Activated T-cell treated with anti-CD3 and anti-CD28 coated beads, Interleukin-2, amount 50 U/mL, for 24 hours (primary cell): ENCODE measurements at places on chromosomes 2 and 18.

GRCh38 chr2:133606616-133607015 lies 38.4 kb upstream of the NCKAP5 start:
- no peak for DNase-seq

- no peak for DNase-seq
These were observed 197.5 kb downstream of the ZEB2 start for GRCh38 chr2:144322379-144322778.

DNA sequence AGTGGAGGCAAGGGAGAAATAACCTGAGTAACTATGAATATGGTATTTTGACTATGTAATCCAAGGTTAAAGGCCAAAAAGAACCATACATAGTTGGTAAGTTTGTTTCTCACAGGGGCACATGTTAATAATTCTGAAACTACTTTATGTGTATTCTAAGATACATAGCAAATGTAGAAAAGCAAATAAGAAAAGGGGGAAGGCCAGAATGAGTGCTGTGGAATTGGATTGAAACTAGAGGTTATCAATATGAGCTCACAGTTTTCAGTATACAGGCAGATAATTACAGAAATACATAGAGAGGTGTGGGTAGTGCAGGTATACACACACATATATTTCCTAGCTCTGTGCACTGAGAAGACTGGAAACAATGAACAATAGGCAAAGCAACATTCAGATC lies 13.7 kb downstream of the INO80C start:
- no peak for DNase-seq

GRCh38 chr2:217382794-217383193 lies 522.9 kb upstream of the TNP1 start:
- DNase-seq: no peak

DNA sequence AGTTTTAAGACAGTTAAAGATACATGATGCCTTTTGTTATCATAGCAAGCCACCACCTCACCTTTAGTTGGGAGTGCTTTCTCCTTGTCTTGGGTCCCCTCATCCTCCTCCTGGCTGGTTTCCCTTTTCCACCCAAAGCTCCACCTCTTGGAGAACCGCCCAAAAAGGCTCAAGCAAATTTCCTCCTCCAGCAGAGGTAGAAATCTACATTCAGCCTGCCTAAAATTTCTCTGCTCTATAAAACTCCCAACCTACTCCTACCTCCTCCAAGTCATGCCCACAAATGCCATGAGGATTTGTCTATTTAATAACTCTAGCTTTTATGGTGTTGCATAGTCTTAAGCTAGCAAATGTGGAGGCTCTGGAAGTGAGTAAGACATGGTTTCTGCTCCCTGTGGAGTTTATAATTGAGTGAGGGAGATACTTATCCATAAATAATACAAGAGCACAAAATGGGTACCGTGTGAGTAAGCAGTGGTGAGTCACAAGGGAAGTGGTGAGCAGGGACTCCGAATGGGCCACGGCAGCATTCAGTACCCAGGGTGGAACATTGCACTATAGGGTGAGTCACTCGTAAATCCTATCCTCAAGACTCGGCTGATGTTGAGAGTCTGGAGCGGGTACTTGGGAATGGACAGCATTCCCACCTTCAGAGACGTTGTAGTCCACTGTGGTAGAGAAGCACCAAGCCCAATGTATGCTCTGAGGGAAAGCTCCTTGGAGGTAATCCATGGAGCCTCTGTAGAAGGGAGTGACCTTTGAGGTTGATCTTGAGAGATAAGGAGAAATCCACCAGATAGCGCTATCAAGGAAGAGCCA lies 146.3 kb downstream of the RTN4 start:
- peak; percentile 57 for DNase-seq

DNA sequence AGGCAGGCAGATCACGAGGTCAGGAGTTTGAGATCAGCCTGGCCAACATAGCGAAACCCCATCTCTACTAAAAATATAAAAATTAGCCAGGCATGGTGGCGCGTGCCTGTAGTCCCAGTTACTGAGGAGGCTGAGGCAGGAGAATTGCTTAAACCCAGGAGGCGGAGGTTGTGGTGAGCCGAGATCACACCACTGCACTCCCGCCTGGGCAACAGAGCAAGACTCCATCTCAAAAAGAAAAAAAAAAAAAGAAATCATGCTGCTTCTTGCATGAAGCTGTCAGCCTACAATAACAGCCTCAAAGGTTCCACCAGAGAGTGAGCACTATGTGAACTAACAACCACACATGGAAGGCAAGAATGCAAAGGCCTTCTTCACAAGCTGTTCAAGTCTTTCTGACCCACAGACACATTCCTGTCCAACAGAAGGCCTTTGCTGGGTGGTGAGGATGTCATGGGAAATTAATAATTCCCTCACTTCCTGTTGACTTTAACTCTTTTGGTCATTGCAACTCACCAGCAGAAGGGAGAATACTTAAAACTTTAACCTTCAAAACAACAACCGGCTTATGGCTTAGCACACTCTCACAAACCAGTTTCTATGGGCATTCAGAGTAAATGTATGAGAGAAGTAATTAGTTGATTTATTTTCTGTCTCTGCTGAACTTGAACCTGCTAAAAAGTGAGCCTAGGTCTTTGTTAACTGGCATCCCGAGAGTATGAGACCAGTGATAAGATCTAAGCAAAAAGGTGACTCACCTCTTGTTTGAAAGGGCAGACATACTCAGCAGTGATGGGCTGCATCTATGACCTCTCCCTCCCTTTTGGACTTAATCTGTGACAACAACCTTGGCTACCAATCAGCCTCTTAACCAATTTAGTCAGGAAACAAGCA lies 11.8 kb downstream of the PLEKHM3 start:
- no peak for DNase-seq

DNA sequence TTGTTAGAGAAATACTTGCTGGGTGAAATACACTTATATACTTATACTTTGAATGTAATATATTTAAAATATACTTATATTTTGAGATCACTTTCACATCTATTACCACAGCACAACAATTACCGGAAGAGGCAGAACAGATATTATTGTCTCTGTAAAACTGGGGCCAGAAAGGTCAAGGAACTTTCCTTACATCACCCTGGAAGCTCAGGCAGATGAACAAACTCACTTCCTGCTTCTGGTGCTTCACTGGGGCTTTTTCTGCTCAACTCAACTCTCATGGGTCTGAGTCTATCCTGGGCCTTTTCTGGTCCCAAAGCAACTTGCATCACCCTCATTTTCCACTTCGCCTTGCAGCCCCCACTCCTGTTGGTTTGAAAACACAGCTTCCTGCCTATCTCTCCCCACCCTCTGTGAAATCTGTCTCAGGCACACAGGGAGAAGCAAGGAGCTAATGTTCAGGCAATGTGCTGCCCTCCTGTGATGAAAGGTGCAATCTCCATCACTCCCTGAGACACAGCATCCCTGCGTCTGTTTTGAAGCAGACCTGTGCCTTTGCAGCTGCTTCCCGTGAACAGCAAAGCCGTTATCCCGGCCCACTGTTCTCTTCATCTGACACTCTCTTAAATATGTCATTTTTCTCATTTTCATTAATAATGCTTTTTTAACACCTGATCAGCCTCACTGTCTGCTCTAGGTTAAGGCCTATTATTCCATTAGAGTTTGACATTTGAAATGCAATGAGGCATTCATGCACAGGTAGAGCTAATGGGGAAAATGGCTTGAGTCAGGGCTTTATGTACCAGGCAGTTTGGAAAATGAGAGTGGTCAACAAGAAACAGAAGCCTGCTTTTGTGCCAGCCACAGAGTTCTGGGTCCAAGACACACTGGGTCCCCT lies 251.9 kb upstream of the CHAC2 start:
- DNase-seq: no peak

GRCh38 chr2:142973822-142974207 lies 96.4 kb downstream of the KYNU start:
- DNase-seq: no peak

DNA sequence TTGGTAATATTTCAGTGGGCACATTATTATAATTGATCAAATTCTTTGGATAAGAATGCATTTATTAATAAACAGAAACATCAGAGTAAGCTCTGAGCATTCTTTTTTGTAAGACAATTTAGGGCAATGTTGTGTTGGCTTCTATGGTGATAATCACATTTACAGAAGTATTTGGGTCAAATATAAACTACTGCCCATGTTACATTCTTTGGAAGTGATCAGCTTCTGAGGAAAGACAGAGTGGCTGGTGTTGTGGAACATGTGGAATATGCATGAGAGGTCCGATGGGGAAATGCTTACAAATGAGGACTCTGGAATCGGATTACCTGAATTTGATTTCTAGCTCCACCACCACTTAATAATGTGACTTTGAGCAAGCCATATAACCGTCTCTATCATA lies 19.4 kb downstream of the SERPINB13 start:
- no peak for DNase-seq

- no peak for DNase-seq
These were observed 31.2 kb downstream of the TWIST2 start for GRCh38 chr2:238879043-238879442.

- no peak for DNase-seq
These were observed 35.5 kb downstream of the RTP5 start for GRCh38 chr2:241904791-241905710.

GRCh38 chr2:196853301-196854087 lies 44.3 kb upstream of the C2orf66 start:
- DNase-seq: no peak

GRCh38 chr2:136347981-136348380 lies 230.0 kb upstream of the CXCR4 start:
- no peak for DNase-seq

- DNase-seq: no peak
These were observed 175.7 kb downstream of the TGIF1 start for GRCh38 chr18:3625742-3626091.

DNA sequence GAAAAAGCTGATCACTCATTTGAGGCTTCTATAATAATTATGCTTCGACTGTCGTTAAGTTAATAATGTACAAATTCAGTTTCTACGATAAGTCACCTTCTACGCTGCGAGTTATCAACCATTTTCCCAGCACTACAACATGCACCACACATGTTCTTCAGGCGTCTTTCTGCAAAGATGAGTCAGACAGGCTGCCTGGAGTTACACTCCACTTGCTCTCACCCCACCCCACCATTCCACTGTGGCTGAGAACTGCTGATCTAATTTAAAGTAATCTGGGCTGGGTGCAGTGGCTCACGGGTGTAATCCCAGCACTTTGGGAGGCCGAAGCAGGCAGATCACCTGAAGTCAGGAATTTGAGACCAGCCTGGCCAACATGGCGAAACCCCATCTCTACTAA lies 218.6 kb downstream of the DYM start:
- DNase-seq: no peak

- DNase-seq: no peak
These were observed 24.0 kb downstream of the SDC1 start for GRCh38 chr2:20200697-20201555.

DNA sequence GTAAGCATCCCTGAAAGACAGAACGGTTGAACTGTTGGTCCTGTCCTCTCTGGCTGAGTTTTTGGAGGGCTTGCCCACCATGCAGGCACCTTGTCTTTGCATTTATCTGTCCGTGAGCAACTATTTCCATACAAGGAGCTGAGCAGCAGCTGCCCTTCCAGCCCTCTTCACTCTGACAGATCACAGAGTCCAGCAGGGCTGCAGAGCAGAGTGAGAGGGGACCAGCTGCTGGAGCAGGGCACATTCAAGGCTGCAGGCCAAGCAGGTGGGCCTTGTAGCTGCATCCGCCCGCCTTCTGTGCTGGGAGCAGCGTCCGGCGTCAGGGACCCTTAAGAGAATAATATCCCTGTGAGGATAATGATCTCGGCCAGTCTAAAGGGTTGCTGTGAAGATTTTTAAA lies 9.5 kb downstream of the SMYD1 start:
- no peak for DNase-seq

- peak; percentile 81 for DNase-seq
These were observed 33.8 kb downstream of the TOGARAM2 start for GRCh38 chr2:29014811-29015421.

DNA sequence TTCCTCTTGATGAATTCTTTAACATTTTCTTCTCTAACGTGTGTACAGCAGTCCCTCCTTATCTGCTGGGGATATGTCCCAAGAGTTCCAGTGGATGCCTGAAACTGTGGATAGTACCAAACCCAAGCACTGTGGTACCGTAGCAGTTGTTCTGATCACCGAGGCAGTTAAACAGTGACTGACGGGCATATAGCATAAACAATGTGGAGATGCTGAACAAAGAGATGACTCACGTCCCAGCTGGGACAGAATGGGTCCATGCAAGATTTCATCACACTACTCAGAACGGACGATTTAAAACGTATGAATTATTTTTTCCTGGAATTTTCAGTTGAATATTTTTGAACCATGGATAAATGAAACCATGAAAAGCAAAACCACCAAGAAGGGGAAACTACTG lies 54.5 kb upstream of the SPAG16 start:
- DNase-seq: no peak

- DNase-seq: peak; percentile 79
These were observed 10.6 kb upstream of the HOXD4 start for GRCh38 chr2:176140513-176141317.

DNA sequence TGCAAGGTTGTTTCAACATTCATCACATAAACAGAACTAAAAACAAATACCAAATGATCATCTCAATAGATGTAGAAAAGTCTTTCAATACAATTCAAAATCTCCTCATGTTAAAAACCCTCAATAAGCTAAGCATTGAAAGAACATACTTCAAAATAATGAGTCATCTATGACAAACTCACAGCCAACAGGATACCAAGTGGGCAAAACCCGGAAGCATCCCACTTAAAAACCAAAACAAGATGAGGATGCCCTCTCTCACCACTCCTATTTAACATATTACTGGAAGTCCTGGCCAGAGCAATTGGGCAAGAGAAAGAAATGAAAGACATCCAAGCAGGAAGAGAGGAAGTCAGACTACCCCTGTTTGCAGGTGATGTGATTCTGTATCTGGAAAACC lies 992.2 kb upstream of the PIK3C3 start:
- no peak for DNase-seq

DNA sequence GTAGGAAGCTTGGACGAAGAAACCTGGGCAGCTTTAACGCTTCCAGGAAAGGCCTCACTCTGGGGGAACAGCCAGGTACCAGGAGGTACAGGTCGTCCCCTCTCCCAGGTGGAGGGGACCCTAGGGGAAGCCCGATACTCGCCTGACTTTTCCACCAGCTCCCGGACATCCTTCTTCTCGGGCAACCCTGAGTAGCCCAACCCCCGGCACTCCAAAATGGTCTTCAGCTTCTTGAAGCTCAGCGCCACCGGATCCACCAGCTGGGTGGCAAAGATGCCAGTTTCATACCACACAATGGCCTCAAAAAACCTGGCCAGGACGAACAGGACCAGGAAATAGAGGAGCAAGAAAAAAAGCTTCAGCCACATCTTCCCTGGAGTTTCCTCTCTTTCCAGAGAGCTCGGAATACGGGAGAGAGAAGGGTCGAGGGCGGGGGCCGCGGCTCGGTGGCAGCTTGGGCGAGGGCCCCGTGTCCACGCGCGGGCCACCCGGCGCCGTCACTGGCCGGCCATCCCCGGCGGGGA lies 1.1 kb downstream of the RNF103 start:
- DNase-seq: no peak

GRCh38 chr18:72830109-72830508 lies 37.7 kb downstream of the NETO1 start:
- DNase-seq: no peak
